Activated T-cell treated with anti-CD3 and anti-CD28 coated beads, Interleukin-2, amount 50 U/mL, for 72 hours (primary cell): ENCODE measurements at places on chromosomes 2 and 18. TPM values are rescaled to one million over a fixed set of nuclear protein-coding genes. Genes with fewer than 3 reads are reported as not detected.
A peak's percentile ranks its signal among the peaks of the same experiment; 100 is the strongest.

DNA sequence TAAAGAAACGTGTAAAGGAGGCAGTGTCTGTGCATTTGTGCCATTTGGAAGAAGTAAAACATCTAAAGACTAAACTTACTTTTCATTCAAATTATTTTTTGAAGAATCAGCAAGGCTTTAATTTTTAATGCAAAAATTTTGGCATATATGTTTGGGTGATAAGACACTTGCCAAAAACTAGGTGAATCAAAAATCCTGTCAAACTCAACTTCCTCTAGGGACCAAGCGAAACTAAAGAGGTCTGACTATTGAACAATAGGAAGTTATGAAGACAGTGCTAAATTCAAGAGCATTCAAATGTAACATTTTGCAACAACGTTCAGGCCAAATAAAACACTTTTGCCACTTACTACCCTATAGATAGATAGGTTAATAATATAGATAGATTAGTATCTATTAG, 306.1 kb downstream of the NOL4 start:
- no peak for DNase-seq

DNA sequence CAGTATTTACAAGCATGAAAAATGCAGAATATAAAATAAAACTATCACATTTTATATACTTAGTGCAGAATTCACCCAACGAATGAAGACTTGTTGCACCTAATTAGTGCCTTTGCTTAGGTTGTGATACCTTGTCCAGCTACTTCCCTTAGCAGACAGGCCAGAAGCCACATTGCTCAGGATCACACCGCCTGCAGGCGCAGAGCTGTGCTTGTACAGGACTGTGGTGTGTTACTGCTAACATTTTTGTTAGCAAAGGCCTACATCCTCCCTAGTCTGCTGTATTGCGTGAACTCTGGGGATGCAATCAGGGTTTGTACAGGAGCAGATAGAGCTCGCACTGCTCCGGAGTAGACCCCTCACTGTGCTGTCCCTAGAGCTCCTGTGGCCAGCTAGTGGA, 336.9 kb downstream of the CBLN2 start:
- DNase-seq: no peak

DNA sequence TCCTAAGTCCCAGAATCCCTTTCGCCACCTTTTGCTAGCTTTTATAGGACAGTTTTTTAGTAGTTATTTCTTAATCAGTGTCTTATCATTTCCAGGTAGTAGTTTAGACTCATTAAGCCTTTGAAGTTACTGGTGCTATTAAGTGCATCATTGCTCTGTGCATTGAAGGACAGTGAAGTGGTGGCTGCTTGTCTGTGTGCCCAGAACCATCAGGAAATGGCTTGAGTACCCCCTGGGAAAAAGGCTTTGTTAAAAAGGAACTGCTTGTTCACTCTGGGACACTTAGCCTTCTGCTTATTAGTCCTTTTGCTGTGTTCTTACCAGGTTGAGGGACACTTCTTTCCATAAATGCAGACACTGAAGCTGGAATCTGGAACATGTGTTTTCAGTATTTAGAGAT, 30.0 kb downstream of the DTNA start:
- DNase-seq: no peak

- no peak for DNase-seq
These were observed 38.7 kb downstream of the CCDC138 start for GRCh38 chr2:108825254-108825653.

DNA sequence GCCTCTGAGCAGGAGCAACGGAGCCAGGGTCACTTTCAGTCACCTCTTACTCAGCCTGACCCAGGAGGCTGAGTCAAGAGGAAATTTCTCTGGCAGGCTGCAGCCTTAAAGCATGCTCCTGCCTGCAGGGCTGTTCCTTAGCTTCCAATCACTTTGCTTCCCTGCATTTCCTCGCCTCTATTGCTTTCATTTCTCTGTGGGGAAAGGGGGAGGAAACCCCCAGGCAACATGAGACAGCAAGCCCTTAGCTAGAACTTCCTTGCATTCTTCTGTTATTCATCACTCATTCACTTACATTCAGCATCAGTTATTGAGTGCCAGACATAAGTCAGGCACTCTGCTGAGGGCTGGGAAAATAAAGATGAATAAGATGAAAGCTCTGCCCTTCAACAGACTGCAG, 13.0 kb downstream of the XDH start:
- DNase-seq: no peak

DNA sequence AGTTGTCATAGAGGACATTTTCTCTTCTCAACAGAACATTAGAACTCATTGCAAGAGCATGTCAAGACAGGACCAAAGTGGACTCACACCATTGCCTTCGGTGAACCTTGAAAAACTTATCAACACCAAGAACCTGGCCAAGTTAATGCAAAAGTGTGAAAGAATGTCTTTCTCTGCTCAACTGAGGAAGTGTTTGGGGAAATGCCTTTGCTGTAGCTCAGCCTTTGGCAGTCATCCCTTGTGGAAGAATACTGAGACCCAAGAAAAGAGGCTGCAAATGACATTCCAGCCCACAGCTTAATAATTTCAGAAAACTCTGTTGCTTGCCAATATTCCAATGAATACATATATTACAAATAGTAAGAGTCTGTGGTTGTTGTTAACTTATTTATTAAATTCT, 728.8 kb upstream of the PIK3C3 start:
- no peak for DNase-seq

- no peak for DNase-seq
These were observed 60.4 kb downstream of the TRIP12 start for GRCh38 chr2:229861431-229861830.

- DNase-seq: no peak
These were observed 236.5 kb downstream of the BCL2 start for GRCh38 chr18:63083020-63083531.

- DNase-seq: no peak
These were observed 81.2 kb downstream of the UGGT1 start for GRCh38 chr2:128172191-128172590.

DNA sequence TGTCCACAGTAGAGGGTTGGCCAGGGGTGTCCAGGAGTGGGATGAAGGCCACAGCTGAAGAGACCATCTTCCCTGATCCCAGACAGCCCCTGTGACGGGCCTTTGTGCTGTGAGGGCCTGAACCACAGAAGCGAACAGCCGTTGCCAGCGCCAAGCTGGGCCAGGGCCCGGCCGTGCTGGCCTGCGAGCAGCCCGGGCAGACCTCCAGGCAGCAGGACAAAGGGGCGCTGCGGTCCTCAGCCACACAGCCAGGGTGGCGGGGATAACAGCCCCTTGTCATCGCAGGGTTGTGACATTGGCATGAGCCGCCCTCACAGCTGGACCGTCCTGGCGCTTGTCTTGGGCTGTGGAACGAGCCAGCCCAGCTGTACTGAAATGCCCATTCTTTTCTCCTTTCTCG, 161.1 kb downstream of the FAM210A start:
- DNase-seq: no peak

GRCh38 chr18:47595831-47596501, 334.5 kb downstream of the SMAD2 start:
- peak; percentile 30 for DNase-seq

DNA sequence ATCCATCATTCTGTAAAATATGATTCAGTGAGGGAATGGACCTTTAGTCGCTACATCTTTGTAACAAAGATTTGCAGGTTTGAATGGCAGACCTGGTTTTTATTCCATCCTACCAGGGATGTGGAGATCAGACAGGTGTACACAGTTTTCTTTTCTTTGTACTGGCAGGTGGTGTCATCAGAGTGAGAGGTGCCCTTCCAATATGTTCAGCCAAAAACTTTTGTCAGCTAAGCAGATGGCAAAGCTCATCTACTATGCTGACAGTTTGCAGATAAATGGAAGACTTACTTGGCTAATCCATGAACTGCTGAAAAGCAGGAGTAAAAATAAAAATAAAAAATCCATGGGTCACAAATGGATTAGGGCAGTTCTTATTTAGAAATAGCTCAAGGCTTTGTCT, 185.5 kb upstream of the DOK6 start:
- DNase-seq: no peak

- DNase-seq: no peak
These were observed 37.1 kb downstream of the CRIM1 start for GRCh38 chr2:36392571-36393255.

GRCh38 chr18:9861157-9861556, 24.6 kb upstream of the TXNDC2 start:
- DNase-seq: no peak

- DNase-seq: no peak
These were observed 155.3 kb downstream of the BABAM2 start for GRCh38 chr2:28045676-28046351.

GRCh38 chr2:98020516-98020915, 24.8 kb upstream of the TMEM131 start:
- no peak for DNase-seq

The HOXD1 gene
- total RNA-seq: not detected

The CD8B gene
- 79.3 TPM for total RNA-seq

The IL36G gene
- not detected for total RNA-seq

The PAX8 gene
- total RNA-seq: 3.0 TPM

The DUSP19 gene
- 2.8 TPM for total RNA-seq

The CGREF1 gene
- 0.81 TPM for total RNA-seq

The ANKRD30B gene
- not detected for total RNA-seq

The STPG4 gene
- total RNA-seq: not detected

The IL1F10 gene
- not detected for total RNA-seq

The DYSF gene
- 0.77 TPM for total RNA-seq

The CCBE1 gene
- total RNA-seq: 1.2 TPM

The CHMP1B gene
- total RNA-seq: 29.8 TPM

The PTPRN gene
- total RNA-seq: 2.5 TPM
